ENCODE measurements at places on chromosomes 1 and 21. TPM values are rescaled to one million over a fixed set of nuclear protein-coding genes. Genes with fewer than 3 reads are reported as not detected.
A peak's percentile ranks its signal among the peaks of the same experiment; 100 is the strongest.

DNA sequence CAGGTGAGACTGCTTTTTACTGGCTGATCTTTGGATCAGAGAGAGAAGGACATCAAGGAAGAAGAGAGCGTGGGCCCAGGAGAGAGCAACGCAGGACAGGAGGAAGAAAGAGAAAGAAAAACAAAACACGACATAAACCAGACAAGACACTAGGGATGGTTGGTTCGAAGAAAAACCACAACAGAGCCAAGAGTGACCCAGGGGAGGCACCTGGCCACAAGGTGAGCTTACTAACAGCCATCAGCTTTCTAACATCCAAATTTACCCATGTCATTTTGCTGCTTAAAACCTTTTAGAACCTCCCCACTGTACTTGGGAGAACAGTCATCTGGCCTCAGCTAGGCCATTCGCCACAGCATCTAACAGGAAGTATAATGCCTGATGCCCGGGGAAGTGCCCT is 57.8 kb downstream of the ARHGEF11 start:
- no peaks in the 10 kb centered on the region for H3K27me3 ChIP-seq
- no peak overlapping the region for H3K4me3 ChIP-seq
- DNase-seq: no peak
- H3K27ac ChIP-seq: no peak overlapping the region

DNA sequence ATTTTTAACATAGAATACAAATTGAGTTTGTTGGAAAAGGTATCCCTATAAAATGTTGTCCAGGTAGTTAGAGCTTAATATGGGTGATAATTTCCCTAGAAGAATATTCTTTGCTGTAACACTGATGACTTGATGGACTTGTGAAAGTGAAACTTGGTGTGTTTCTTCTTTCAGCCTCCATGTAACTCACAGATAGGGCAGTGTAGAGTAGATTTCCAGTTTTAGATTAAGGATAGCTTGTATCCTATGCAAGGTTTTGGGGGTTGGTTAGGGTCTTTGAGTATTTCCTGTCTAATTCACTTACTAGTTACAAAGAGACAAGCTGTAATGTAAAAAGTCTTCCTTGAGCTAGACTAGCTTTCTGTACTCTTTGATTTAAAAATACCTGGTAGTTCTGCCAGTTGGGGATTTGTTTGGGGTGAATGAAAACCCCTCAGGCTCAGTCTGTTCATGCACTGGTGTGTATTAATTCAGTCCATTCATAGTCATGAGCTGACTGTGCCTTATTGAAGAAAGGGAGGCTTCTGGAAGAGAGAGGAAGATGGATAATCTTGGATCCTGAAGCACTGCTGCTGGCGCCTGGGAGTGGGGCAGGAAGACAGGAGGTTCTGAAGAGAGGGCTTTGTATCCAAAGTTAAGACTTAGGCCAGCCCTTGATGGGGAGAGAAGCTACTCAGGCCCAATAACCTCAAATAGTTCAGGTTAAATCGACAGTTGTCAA is 83.6 kb downstream of the CAMTA1 start:
- H3K36me3 ChIP-seq: no peaks in the 10 kb centered on the region
- no peaks in the 10 kb centered on the region for H3K27me3 ChIP-seq
- peak overlapping the region; percentile 21 for H3K27ac ChIP-seq

DNA sequence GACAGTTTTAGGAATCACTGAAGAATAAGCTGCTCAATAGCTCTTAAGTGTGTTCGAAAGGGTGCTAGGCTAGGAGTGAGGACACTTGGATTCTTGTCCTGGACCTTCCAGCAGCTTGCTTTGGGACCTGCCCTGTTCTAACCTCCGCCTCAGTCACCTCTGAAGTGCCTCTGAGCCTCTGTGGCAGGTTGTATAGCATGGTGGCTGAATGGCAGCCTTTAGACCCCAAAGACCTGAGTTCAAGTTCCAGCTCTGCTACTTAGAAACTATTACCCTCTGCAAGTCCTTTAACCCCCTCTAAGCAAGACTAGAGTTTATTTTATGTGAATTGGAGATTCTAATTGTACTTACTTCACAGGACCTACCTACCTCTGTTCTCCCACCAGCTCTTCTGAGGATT is 81.5 kb downstream of the RRAGC start:
- no peaks in the 10 kb centered on the region for H3K36me3 ChIP-seq
- H3K27ac ChIP-seq: no peak overlapping the region
- no peak overlapping the region for H3K4me3 ChIP-seq
- H3K4me1 ChIP-seq: no peaks in the 10 kb centered on the region

GRCh38 chr1:20603504-20604464 is 14.9 kb downstream of the CDA start:
- no peaks in the 10 kb centered on the region for H3K27me3 ChIP-seq
- no peaks in the 10 kb centered on the region for H3K4me1 ChIP-seq
- H3K36me3 ChIP-seq: no peaks in the 10 kb centered on the region
- H3K27ac ChIP-seq: no peak overlapping the region
- DNase-seq: no peak

- H3K27me3 ChIP-seq: no peaks in the 10 kb centered on the region
- H3K4me3 ChIP-seq: peak overlapping the region; percentile 89
These were observed 530 bp upstream of the TIPRL start for GRCh38 chr1:168178227-168178637.

- H3K4me1 ChIP-seq: no peaks in the 10 kb centered on the region
- H3K27ac ChIP-seq: no peak overlapping the region
- no peak for DNase-seq
- H3K27me3 ChIP-seq: no peaks in the 10 kb centered on the region
- H3K36me3 ChIP-seq: no peaks in the 10 kb centered on the region
These were observed 10.6 kb upstream of the PARS2 start for GRCh38 chr1:54774820-54775498.

- no peak overlapping the region for H3K4me3 ChIP-seq
- H3K27ac ChIP-seq: no peak overlapping the region
- no peak for DNase-seq
- no peaks in the 10 kb centered on the region for H3K36me3 ChIP-seq
These were observed 323.4 kb downstream of the LTN1 start for GRCh38 chr21:28669321-28669720.

DNA sequence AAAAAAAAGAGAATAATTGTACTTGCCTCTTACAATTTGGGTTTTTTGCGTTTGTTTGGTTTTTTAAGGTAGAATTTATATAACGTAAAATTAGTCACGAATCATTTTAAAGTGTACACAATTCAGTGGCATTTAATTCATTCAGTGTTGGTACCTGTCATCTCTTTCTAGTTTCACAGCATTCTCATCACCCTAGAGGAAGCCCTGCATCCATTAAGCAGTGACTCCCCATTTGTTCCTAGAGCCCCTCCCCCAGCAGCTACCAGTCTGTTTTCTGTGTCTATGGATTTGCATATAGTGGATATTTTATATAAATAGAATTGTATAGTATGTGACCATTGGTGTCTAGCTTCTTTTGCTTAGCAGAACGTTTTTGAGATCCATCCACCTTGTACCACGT is 233.2 kb upstream of the FMN2 start:
- no peaks in the 10 kb centered on the region for H3K36me3 ChIP-seq
- H3K27me3 ChIP-seq: no peaks in the 10 kb centered on the region
- no peaks in the 10 kb centered on the region for H3K4me1 ChIP-seq
- H3K4me3 ChIP-seq: no peak overlapping the region
- DNase-seq: no peak

DNA sequence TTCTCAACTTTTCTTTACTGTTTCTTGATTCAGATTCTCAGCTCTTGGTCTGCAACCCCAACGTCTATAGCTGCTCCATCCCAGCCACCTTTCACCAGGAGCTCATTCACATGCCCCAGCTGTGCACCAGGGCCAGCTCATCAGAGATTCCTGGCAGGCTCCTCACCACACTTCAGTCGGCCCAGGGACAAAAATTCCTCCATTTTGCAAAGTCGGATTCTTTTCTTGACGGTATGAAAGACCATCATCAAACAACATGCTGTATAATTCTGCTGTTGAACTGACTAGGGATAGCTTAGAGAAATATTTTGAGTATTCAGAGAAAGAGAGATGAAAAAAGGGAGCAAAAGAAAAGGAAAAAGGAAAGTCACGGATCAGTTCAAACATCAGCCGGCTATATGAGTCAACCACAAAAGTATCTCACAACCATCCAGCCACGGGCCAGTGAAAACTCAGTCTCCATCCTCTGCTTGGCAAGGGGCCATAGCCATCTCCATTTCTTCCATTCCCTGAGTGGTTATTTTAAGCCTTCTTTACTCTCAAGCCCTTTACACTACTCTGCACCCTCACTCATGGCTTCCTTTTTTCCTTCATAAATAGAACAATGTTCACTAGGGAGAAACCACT is 14.1 kb downstream of the DNASE2B start:
- H3K4me1 ChIP-seq: no peaks in the 10 kb centered on the region
- H3K4me3 ChIP-seq: no peak overlapping the region
- no peak overlapping the region for H3K27ac ChIP-seq
- DNase-seq: no peak
- no peaks in the 10 kb centered on the region for H3K27me3 ChIP-seq
- H3K36me3 ChIP-seq: no peaks in the 10 kb centered on the region

DNA sequence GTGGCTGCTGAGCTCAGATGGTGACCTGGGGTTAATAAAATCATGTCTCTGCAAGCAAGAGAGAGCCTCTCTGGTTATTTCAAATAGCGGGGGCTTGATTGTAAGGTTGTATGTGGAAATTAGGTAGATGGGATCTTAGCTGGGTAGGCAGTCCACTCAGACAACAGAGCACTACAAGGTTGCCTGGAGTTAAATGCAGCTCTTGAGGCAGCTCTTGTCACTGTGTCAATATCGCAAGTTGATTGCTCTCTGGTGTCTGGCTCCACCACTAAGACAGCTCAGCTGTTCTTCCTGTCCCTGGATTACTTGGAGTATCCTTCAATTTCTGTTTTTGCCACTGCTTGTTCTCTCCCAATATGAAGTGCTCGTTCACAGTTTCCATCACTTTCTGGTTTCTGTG is 93.8 kb downstream of the C21orf91 start:
- no peak overlapping the region for H3K27ac ChIP-seq
- H3K27me3 ChIP-seq: no peaks in the 10 kb centered on the region
- H3K4me1 ChIP-seq: no peaks in the 10 kb centered on the region
- DNase-seq: no peak
- H3K36me3 ChIP-seq: no peaks in the 10 kb centered on the region
- H3K4me3 ChIP-seq: no peak overlapping the region

- H3K4me3 ChIP-seq: no peak overlapping the region
- DNase-seq: peak; percentile 40
- H3K36me3 ChIP-seq: no peaks in the 10 kb centered on the region
- peaks cover 5% of the 10 kb centered on the region for H3K27me3 ChIP-seq
- H3K4me1 ChIP-seq: peaks cover 16% of the 10 kb centered on the region
These were observed 3.9 kb downstream of the SH2D5 start for GRCh38 chr1:20728371-20729154.

DNA sequence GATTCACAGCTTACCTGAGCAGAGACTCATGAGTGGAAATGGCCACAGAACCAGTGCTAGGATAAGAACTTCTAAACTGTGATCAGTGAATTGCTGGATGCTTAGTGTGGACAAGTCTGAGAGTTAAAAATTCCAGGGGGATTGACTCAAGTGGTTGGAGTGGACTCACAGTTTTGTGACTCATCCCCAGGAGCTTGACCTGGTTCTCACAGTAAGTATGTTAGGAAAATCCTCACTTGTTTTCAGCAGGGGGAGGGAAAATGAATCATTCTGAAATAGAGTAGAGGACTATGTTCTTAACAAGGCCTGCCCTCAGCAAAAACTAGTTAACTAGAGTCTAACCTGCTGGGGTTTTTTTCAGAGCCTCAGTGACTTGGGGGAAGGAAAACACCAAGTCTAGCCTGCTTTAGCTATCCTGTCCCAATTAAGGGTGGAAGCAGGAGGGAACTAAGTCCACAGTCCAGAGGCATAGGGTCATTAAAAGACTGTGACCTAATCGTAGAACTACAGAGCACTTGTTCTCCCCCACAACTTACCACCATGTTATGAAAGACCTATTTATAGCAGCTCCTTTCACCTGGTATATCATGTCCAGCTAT is 6.1 kb upstream of the CDC73 start:
- peak overlapping the region; percentile 68 for H3K27ac ChIP-seq
- H3K4me1 ChIP-seq: no peaks in the 10 kb centered on the region
- no peak for DNase-seq
- H3K36me3 ChIP-seq: no peaks in the 10 kb centered on the region
- no peaks in the 10 kb centered on the region for H3K27me3 ChIP-seq

DNA sequence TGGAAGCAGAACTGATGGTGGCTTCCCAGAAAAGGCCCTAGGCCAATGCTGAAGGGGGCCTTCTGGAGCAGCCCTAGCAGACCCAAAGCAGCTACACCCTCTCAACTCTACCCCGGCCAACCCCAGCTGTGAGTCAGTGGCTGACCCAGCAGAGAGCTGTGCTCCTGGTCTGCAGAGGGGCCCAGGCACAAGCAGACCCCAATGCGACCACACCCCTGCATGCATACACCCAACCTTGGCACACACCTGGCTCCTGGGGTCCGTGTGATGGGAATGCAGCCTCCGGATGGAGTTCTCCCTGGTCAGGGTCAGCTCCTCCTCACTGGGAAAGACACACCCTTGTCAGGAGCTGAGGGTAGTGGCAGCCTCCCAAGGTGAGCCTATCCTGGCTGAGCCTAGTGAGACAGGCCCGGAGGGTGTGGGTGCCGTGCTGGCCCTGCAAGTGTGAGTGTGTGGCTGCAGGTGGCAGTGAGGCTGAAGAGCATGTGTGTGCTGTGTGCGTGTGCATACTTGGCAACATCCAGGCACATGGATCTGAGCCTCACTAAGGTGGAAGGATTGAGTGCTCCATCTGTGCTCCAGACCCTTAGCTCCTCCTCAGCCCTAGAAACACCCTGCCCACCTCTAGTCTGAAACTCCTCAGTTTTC is 3.9 kb upstream of the ARHGAP30 start:
- no peak overlapping the region for H3K4me3 ChIP-seq
- H3K4me1 ChIP-seq: no peaks in the 10 kb centered on the region
- H3K27ac ChIP-seq: no peak overlapping the region
- no peaks in the 10 kb centered on the region for H3K27me3 ChIP-seq

- DNase-seq: no peak
- no peak overlapping the region for H3K27ac ChIP-seq
- no peaks in the 10 kb centered on the region for H3K4me1 ChIP-seq
- no peaks in the 10 kb centered on the region for H3K27me3 ChIP-seq
- no peaks in the 10 kb centered on the region for H3K36me3 ChIP-seq
These were observed 375.9 kb upstream of the ADGRL2 start for GRCh38 chr1:81424816-81425215.

- H3K4me1 ChIP-seq: peaks cover 8% of the 10 kb centered on the region
- H3K4me3 ChIP-seq: no peak overlapping the region
- no peaks in the 10 kb centered on the region for H3K36me3 ChIP-seq
- no peak for DNase-seq
- no peaks in the 10 kb centered on the region for H3K27me3 ChIP-seq
These were observed 58.1 kb upstream of the COA6 start for GRCh38 chr1:234315091-234315541.

- peaks cover 4% of the 10 kb centered on the region for H3K4me1 ChIP-seq
- H3K27ac ChIP-seq: no peak overlapping the region
- H3K4me3 ChIP-seq: no peak overlapping the region
- peak; percentile 48 for DNase-seq
These were observed 2.2 kb downstream of the DEGS1 start for GRCh38 chr1:224185208-224185607.

The CYYR1 gene
- 29.6 TPM for total RNA-seq

The CHRM3 gene
- 0.85 TPM for total RNA-seq

The AKR7A3 gene
- total RNA-seq: 11.7 TPM

The LORICRIN gene
- not detected for total RNA-seq

The ELAPOR1 gene
- not detected for total RNA-seq
